ENCODE measurements at places on chromosomes 7 and 10. TPM values are rescaled to one million over a fixed set of nuclear protein-coding genes. Genes with fewer than 3 reads are reported as not detected.
A peak's percentile ranks its signal among the peaks of the same experiment; 100 is the strongest.

DNA sequence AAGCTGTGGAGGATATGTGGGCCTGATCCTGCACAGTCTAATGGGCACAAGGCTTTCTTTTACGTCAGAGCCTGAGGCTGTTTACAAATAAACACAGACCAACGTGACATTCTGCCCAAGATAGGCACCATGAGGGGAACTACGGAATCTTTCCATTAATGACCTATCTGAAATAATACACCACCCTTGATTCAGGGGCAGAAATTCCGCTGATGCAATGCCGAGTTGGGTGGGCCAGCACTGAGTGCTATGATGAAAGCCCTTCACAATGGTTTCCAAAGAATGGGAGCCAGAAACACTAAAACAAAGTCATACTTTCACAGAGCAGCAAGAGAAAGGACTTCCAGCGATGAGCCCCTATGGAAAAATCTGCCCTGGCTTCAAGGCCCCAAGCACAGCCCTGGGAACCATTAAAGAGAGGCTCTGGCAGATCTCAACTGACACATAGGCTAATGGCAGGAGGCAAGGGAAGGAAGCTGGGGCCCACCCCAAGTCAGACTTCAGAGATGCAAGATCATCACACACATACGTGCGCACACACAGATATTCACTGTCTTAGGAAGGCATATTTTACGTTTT, 72.2 kb upstream of the DLX6 start:
- no peak for DNase-seq

DNA sequence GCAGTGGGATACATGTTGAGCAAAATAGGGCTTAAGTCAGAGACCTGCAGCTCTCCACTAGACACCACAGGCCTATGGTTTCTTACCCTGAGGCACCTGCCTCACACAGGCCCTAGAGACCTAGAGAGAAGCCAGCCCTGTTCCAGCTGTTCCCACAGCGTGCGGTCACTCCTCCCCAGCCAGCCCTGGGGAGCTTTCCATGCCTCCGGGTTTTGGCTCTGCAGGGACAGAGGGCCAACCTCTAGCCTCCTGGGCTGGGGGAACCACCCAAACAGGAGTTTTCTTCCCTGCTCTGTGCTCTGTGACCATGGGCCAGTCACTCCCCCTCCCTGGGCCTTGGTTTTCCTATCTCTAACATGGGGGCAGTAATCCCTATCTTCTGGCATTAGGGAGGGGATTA, 33.0 kb downstream of the SH2B2 start:
- DNase-seq: no peak

DNA sequence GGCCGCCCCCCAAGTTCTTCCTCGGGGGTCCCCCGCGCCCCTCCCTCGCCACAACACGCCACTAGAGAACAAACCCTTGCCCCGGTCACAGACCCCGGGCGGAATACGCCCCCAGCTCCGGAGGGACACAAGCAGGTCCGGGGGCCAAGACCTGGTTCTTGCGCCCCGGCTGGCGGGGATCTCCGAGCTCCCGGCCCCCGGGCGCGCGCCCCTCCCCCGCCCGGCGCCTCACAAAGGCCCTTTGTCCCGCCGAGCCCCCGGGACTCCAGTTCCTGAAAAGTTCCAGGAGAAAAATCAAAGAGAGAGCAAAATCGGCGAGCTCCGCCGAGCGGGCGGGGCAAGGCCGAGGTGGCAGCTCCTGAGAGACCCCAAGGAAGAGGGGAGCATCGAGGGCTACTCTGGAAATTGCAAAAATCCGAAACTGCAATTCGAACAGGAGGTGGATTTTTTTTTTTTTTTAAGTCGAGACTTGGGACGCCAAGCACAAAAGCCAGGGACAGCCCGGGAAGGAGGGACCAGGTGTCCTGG, 4.0 kb downstream of the TNRC18 start:
- DNase-seq: no peak

- DNase-seq: no peak
Measured at GRCh38 chr10:7243873-7244272, 167.0 kb downstream of the SFMBT2 start.

GRCh38 chr10:101007099-101007711, 7.6 kb downstream of the LZTS2 start:
- DNase-seq: no peak

- DNase-seq: no peak
Measured at GRCh38 chr7:41190581-41190980, 512.3 kb downstream of the INHBA start.

DNA sequence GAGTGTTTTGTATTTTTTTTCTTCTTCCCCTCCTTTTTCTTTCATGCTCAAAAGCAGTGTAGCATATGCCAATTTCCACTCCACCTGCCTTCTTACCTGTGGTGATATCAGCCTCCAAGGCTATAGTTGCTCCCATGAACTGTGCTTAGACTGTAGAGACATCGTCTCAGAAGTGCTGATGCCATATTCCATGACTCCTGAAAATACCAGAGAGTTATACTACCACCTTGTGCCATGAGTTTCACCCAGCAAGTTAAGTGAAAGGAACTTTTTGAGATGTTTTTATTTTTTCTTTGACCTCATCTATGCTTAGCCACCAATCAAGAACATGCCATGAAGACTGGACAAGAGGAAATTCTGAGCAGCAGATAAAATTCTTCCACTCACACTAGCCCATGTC, 142.8 kb upstream of the SEMA3E start:
- no peak for DNase-seq

GRCh38 chr10:122294511-122295450, 23.7 kb downstream of the BTBD16 start:
- no peak for DNase-seq

DNA sequence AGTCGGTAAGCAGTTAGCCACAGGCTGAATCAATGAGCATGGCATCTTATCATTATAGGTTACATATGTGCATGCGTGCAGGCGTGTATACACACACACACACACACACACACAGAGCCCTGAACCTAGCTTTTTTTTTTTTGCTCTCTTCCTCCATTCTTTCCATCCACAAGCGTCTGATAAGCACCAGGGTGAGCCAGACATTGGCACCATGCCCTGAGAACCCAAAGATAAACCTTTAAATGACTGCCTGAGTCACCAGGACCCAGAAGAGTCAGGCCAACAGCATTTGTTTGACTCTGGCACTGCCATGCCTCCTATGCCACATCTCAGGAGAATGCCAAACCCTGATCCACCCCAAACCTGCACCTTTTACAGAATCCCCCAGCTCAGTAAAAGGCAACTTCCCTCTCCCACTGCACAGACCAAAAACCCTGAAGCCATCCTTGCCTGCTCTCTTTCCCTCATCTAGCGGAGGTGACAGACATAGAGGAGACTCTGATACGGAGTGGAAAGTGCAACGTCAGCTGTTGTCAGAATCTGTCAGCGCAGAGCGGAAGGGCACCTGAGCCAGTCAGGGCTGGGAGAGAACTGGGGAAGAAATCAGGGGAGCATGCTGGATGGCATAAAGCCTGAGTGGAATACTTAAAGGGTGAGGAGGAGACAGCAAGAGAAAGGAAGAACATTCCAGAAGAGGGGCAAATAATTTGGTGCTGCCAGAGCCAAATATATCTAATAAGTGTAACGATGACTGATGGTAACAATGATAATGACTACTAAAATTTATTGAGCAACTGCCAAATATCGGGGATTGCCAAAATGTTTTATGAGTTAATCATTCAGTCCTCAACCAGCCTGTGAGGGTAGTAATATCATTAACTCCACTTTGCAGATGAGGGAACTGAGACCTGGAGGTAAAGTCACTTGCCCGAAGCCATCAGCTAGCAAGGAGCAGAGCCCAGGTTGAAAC, 3.2 kb downstream of the PARP12 start:
- DNase-seq: peak; percentile 90

DNA sequence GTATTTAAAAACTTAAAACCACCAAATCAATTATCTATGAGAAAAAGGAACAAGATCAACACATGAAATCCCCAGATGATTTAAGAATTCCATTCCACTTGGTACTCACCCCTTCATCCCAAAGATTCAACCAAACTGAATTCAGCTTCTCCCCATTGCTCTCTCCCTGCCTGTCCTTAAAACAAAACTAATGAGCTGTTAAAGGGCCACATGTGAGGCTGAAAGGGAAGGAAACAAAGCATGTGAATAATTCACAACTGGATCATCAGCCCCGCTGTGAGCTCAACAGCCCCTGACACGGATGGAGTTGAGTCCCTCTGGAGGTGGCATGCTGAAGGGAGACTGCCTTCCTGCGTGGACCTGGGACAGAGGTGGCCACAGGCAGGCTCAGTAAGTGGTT, 32.9 kb downstream of the VOPP1 start:
- DNase-seq: no peak

Gene LLCFC1
- total RNA-seq: not detected

Gene GPR141
- 1.9 TPM for total RNA-seq

Gene CASTOR2
- total RNA-seq: 21.7 TPM

Gene APBB1IP
- 40.1 TPM for total RNA-seq

Gene CCDC6
- 57.6 TPM for total RNA-seq

Gene ARPC1A
- total RNA-seq: 140 TPM

Gene MSS51
- total RNA-seq: 2.0 TPM

Gene TMEM140
- total RNA-seq: 19.4 TPM

Gene PNLIP
- 5.4 TPM for total RNA-seq

All from mucosa of gallbladder (tissue), 1 donor.